ENCODE measurements at places on chromosomes 11 and 22.

DNA sequence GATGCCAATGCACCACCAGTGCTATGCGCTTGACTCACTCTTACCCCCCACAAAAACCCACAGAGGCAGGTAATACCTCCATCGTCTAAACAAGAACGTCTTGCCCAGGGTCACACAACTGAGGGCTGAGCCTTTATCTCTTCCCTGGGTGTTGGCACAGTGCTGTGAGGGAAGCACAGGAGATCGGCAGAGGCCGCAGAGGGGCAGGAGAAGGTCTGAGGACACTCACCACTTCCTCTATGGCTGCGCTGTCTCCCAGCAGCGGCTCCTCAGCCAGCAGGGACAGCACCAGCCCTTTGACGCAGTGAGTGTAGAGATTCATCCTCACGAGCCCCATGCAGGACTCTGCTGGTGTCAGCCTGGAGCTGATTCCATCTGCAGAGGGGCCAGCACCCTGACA, 19.9 kb downstream of the HPS4 start:
- no peak for DNase-seq

DNA sequence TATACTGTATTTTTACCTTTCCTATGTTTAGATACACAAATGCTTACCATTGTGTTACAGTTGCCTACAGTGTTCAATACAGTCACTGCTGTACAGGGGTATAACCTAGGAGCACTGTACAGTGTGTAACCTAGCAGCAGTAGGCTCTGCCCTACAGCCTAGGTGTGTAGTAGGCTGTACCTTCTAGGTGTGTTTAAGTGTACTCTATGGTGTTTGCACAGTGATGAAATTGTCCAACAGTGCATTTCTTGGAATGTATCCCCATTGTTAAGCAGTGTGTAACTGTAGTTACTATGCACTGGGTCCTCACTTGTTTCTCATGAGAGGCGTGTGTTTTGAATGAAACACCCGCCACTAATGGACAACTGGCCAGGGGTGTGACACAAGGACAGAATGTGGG, 269.0 kb downstream of the OPCML start:
- DNase-seq: no peak

DNA sequence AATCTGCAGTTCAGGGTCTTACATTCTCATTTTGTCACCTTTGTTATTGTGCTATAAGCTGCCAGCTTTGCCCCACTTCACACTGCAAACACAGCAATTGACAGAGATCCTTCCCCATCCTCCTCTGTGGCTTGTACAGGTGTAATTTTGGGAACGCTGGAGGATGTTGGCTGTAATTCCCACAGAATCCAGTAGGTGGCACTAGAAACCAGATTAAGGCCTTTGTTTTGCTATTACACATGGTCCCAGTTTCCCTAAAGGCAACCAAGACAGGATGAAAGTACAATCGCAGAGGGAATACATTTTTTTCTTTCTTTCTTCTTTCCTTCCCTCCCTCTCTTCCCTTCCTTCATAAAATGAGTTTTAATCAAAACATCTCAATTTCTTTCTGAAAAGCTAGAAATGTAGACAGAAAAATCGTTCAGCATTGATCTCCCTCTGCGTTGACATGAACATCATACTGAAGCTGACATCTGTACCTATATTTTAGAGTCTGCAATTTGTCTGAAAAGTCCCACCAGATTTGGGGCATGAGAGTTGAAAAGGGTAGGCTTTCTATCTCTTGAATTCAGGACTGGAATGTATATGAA, 21.3 kb upstream of the NELL1 start:
- peak; percentile 15 for DNase-seq

GRCh38 chr11:6353367-6353987, 33.2 kb upstream of the CAVIN3 start:
- DNase-seq: peak; percentile 67

- DNase-seq: peak; percentile 21
These were observed 12.8 kb upstream of the CAVIN3 start for GRCh38 chr11:6333095-6333494.

DNA sequence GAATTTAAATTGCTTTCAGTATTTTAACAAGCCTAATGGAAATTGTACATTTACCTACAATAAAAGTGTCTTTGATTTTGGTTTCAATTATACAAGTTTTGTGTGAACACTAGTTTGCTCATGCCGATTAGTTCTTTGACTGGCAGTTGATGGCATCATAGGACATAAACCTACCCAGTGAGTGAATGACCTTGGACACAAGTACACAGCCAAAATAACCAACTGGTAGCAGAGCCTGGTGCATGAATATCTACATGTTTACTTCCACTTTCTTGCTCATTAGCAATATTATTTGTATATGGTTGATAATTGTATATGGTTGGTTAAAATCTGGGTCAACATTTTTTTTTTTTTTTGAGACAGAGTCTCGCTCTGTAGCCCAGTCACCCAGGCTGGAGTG, 37.8 kb downstream of the STIM1 start:
- DNase-seq: no peak

DNA sequence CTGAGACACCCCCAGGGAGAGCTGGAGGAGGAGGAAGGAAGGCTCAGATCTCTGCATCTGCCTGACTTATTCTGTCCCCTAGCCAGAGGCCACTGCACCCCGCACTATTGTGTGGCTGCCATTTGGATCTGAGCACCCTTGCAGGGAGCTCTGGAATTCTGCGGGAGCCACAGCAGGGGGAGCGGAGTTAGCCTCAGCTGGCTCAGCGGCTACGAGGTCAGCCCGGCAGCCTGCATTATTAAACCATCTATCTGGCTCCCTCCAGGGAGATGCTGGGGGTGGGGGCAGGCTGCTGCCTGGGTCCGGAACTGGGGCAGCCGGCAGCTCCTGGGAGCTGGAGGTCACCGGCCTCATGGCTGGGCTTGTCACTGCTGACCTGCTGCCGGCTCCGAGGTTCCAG, 6.5 kb upstream of the ELFN2 start:
- DNase-seq: no peak

- no peak for DNase-seq
These were observed 966 bp upstream of the CASP12 start for GRCh38 chr11:104899226-104899625.
